ENCODE measurements at places on chromosomes 2 and 18.

- DNase-seq: no peak
Observed at GRCh38 chr18:61398961-61399705, 65.9 kb downstream of the CDH20 start.

GRCh38 chr2:146544701-146545100 is 1300.1 kb upstream of the ACVR2A start:
- no peak for DNase-seq

- no peak for DNase-seq
Observed at GRCh38 chr2:28320371-28320770, 72.3 kb upstream of the FOSL2 start.

GRCh38 chr2:162298669-162299335 is 19.7 kb downstream of the IFIH1 start:
- no peak for DNase-seq

DNA sequence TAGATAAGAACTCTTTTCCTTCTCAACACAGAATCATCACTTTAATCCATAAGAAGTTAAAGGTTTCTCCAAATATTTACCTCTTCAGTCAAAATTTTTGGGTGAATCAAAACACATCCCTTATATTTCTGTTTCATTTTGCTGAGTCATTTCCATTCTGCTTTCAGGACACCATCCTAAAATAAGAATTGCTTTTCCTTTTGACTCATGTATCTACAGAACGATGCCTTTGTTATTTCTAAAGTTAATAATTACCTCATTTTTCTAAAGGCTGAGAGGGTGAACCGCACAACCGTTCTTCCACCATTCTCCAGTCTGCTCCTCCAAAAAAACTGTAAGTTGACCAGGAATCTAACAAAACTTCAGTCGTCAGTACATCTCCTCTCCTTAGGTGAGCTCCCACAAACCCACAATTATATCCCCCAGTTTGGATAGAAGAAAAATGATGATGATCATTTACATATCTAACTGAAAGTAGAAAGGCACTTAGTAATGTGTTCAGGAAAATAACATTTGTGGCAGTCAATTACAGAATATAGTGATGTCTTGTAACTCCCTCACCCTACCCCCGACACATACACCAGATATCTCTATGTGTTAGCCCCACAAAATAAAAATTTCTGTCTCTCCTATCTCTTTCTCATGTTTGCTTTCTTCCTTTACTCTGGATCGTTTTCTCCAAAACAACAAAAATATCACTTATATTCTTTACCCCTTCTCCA is 162.5 kb downstream of the RAD51AP2 start:
- DNase-seq: no peak

- DNase-seq: no peak
Observed at GRCh38 chr2:169849710-169850109, 22.5 kb downstream of the UBR3 start.

DNA sequence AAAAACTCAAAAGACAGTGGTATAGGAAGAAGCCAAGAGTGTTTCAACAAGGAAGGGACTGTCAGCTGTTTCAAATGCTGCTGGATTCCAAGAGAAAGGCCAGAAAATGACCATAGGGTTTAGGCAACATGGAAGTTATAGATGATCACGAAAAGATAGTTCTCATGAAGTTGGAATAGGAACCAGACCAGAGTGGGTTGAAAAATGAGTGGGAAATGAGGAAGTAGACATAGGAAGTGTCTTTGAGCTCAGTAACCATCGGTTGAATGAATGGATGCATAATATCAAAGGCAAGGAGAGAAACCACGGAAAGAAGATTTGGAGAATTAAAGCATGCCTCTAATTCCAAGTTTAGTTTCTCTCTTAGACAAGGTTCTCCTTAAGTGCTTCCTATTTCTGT is 1.3 kb downstream of the NCAPH start:
- no peak for DNase-seq

- no peak for DNase-seq
Observed at GRCh38 chr2:68662466-68662865, 19.1 kb downstream of the PROKR1 start.

- no peak for DNase-seq
Observed at GRCh38 chr2:21944536-21944935, 820.8 kb downstream of the TDRD15 start.

DNA sequence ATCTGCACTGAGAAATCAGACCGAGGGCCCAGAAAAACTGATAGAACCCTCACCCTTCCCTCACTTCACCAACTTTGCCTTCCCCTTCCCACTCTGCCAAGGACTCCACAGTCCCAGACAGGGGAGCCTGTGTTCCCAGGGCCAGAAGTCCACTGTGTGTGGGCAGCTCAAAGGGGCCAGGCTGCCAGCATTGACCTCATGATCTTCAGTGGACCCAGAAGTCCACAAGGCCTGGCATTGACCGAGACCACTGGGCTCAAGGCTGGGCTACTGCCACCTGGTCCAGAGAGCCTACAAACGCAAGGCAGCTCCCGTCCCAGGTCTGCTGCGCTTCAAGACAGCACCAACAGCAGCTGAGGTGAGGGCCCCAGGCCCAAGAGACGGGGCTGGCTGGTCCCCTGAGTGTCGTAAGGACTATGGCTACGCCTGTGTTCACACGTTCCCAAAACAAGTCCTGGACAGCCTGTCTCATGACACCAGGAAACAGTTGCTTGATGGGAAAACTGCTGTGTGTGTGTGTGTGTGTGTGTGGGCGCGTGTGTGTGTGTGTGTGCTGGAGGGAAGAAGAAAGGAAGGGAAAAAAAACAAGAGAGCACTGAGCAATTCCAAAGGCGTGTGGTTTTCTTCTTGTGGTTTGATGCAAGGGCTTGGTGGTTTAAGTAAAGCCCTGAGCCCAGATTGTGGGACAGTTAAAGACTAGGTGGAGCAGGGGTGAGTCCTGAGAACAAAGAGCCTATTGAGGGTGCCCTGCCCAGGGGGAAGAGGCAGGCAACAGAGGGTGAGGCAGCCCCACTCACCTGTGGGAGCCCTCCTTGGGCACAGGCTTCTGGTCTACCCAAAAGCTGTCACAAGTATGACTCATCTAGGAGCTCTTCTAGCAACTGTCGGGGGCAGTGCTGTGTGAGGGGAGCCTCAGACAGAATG is 46.6 kb upstream of the ZBTB7C start:
- peak; percentile 58 for DNase-seq

GRCh38 chr2:46434851-46435273 is 44.5 kb upstream of the TMEM247 start:
- DNase-seq: no peak

- DNase-seq: no peak
Observed at GRCh38 chr2:195733831-195734230, 76.8 kb downstream of the SLC39A10 start.

DNA sequence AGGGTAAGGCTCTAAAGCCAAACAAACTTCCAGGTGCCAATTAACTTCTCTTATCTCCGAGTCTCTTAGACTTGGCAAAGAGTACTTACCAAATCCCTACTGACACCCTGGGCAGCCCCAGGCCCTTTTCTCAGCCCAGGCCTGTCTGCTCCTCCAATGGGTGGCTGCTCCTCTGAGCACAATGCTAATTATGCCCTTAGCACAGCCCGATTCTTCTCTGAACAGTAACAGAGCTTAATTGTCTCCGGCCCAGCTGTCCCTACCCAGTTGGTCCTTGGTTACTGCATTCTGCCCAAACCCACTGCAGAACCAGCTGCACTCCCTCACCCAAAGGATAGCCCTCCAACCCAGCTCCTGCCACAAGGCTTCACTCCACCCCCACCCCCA is 110.3 kb downstream of the SMAD7 start:
- no peak for DNase-seq

DNA sequence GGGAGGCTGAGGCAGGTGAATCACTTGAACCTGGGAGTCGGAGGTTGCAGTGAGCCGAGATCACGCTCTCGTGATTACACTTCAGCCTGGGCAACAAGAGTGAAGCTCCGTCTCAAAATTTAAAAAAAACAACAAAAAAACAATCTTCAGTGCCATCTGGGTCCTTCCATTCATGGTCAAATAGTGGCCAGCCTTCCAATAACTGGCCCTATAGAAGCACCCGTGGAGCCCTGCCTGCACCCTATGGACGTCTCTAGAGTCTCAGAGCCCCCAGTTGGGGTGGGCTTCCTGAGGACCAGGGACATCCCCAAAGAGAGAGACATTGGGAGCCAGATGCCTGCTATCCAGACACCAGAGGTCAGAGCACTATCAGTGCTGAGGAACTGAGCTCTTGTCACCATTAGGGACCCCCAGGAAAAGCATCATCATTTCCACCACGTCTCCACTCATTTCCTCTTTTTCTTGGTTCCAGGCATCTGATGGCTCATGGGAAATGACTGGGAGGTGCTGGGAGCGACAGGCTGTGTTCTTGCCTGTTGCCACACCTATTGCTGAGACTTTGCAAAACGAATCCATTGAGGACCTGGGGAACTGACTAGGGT is 9.4 kb downstream of the NEU2 start:
- no peak for DNase-seq

DNA sequence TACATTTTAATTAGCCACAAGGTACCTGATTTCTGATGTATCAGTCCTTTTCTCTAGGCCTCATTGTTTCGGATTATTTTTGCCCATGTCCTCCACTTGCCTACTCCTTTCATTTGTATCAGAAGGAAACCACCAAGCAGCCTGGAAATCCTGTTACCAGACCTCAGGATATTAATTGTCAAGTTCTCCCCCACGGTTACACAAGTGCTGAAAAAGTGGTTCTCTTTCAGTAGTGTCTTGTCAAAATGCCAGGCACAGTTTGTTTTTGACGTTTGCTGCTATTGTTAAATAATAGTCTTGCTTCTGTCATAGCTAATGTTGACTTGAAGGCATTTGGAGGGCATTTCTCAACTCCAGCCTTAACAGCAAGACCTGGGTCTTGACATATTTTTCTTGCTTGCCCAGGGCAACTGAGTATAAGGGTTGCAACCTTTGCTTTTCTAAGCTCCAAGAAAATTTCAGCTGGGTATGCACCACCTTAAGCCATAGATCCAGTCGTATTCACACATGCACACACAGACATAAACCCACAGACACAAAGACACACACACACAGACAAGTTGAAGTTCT is 31.0 kb downstream of the INSIG2 start:
- no peak for DNase-seq

DNA sequence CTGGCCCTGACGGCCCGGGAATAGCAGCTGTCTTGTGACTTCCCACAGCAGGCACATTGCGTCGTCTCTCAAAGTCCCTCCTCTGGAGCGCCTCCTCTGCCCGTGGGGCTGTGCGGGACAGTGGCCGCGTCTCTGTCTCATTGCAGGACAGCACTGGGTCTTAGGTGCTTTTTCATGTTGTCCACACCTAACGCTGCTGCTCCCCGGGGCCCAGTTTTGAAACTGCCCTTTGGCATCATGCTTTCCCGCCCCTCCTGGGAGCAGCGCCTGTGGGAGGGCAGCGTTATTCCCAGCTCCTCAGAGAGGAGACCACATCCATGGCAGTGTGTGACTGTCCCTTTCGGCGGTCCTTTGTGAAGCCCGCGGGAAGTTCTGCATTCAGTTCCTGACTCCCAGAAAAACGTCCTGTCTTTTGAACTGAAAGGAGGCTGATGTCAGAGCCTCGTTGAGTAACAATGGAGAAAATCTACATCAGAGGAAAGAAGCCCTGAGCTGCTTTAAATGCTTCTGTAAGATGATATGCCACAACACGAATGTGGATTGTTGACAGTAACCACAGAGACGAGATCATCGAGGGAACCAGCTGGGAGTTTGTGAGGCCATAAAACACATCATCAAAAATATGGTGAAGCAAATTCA is 226.0 kb downstream of the FAM210A start:
- no peak for DNase-seq

- peak; percentile 27 for DNase-seq
Observed at GRCh38 chr2:237471438-237472186, 15.4 kb upstream of the MLPH start.

GRCh38 chr18:55485666-55486065 is 102.3 kb downstream of the TCF4 start:
- DNase-seq: no peak

DNA sequence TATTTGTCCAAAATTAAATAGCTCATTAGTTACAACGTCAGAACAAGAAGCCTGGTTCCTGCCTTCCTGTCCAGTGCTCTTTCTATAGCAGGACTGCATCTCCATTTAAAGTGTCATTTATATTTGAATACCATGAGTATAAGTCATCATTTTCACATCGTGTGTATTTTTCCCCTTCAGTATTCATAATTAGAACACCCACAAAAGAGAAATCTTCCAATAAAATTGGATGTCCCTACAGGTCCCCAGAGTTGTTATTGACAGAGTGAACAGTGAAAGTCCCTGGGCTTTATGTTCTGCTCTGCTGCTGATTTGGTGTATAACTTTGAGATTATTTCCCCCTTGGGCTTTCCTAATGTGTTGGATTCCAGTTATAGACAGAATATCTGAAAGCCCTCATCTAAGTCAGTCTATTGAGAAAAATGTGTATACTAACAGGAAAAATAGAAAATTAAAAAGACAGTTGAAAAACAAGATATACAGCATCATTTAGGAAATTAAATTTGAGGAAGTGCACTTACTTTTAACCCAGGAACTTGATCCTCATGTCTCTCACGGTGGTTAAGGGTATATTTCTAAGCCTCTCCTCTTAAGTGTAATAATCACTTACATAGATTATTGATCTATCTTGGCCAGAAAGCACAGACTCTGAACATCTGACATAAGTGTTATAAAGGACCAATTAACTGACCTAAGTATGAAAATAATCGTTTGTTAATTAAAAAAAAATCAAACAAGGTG is 15.2 kb upstream of the REV1 start:
- DNase-seq: no peak

DNA sequence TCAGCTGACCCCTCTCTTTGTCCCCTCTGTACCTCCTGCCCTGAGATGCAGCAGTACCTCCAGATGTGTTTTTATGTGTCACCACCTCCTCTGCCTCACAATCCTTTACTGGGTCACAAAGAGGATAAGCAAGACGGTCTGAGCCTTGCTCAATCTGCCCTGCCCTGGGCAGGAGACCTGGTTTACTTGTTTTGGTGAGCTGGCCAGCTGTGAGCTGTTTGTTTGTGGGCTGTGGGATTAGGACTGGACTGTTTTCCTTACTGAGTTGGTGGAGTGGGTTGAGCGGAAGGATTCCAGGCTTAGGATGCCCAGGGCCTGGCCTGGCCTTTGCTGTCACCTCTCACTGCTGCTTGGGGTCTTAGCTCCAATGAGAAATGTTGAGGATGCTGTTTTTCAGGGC is 299.5 kb downstream of the SRBD1 start:
- no peak for DNase-seq

GRCh38 chr2:109046925-109047508 is 58.0 kb upstream of the EDAR start:
- DNase-seq: no peak

DNA sequence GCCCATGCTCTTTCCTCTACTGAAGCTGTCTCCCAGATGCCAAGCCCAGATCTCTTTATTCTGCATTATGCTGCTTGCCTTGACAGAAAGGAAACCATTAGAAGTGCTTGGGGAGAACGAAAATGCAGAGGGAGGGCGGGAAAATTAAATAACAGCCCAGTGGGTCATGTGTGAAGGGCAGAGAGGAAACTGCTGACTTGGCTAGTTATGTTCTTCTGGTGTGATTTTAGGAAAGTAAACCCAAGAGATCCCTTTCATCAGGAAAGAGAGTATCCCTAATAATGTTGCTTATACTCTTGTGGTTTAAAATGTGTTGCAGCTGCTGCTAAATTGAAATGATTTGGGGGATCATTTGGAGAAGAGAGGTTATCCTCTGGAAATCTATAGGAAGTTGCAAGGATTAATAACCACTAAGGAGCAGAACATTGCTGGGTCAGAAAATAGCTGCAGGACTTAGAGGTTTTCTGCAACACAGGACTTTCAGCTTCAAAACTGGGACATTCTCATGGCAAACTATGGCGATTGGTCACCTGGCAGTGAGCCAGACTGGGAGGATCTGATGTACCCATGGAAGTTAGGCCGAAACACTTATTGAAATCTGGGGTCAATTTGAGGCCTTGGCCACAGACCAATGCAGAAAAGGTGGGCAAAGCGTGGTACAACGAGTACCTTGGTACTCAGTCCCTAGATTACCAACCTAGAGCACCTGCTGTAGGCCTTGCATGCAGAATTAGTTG is 172.2 kb downstream of the TMEM247 start:
- no peak for DNase-seq

Measured in CD4-positive, alpha-beta T cell treated with Interleukin-1 beta for 1 hour (primary cell).